ENCODE measurements at places on chromosomes 1 and 21. TPM values are rescaled to one million over a fixed set of nuclear protein-coding genes. Genes with fewer than 3 reads are reported as not detected.

GSTM1 gene
- not detected for total RNA-seq

TNFRSF25 gene
- total RNA-seq: 5.7 TPM

CDC42 gene
- total RNA-seq: 278 TPM

CD1B gene
- not detected for total RNA-seq

SH2D2A gene
- 0.18 TPM for total RNA-seq

DNALI1 gene
- 3.1 TPM for total RNA-seq
